ENCODE measurements at places on chromosomes 3 and 15.

- DNase-seq: no peak
Observed at GRCh38 chr3:181457190-181457589, 254.5 kb upstream of the SOX2 start.

DNA sequence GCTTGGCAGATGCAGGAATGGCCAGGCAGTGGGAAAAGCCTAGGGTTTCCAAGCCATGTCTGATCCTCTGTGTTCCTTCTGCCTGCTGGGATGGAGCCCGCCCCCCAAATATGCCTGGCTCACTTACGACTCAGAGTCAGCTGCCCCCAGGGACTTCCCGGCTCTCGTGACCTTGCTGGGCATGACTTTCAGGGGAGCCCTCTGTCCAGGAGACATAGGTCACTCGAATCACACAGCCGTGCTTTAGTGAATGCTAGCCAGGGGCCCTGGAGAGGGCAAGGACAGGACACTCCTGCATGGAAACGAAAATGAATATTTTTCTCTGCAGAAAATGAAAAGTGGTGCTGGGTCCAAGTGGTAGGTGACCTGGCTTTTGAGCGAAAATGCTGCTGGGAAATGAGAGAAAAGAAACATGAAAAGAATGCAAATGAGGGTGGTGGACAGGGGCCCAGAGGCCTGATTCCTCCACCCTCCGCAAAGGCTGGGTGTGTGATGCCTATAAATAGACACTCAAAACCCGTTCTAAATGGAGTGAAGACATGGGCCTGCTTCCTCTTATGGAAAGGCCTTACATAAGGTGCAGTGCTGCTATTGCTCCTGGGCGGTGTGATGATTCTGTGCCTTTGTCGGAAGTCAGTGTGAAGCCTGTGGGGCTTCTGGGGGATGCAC, 107.4 kb downstream of the APBA2 start:
- no peak for DNase-seq

- no peak for DNase-seq
Observed at GRCh38 chr15:68292967-68293366, 15.4 kb downstream of the FEM1B start.

GRCh38 chr15:31212326-31213080, 111.0 kb upstream of the TRPM1 start:
- no peak for DNase-seq

GRCh38 chr3:70225146-70225545, 87.3 kb downstream of the MDFIC2 start:
- no peak for DNase-seq
